ENCODE measurements at places on chromosomes 6 and 20. TPM values are rescaled to one million over a fixed set of nuclear protein-coding genes. Genes with fewer than 3 reads are reported as not detected.

CST7 gene
- total RNA-seq = not detected

CCM2L gene
- not detected for total RNA-seq

RIPPLY2 gene
- not detected for total RNA-seq

PPARD gene
- total RNA-seq = 10.3 TPM

SLC26A8 gene
- total RNA-seq = not detected

NEDD9 gene
- 2.0 TPM for total RNA-seq

PAX1 gene
- not detected for total RNA-seq

NMBR gene
- total RNA-seq = not detected

SLC17A2 gene
- total RNA-seq = not detected

DEFB124 gene
- not detected for total RNA-seq

TPX2 gene
- 1.8 TPM for total RNA-seq

MATN4 gene
- total RNA-seq = 0.26 TPM

SFTA2 gene
- not detected for total RNA-seq

SEMG1 gene
- not detected for total RNA-seq

TP53TG5 gene
- total RNA-seq = not detected

DEFB113 gene
- total RNA-seq = not detected

CARMIL1 gene
- 13.7 TPM for total RNA-seq

COL9A3 gene
- total RNA-seq = not detected

KLC4 gene
- total RNA-seq = 14.5 TPM

BPIFA1 gene
- total RNA-seq = not detected

RAET1G gene
- 45.0 TPM for total RNA-seq

ZNF334 gene
- total RNA-seq = 1.6 TPM

ENPP4 gene
- 0.26 TPM for total RNA-seq

BPHL gene
- 15.1 TPM for total RNA-seq

ADAM33 gene
- 0.53 TPM for total RNA-seq

TMEM74B gene
- not detected for total RNA-seq

SLC17A1 gene
- total RNA-seq = not detected

CLPSL2 gene
- total RNA-seq = not detected

RAMACL gene
- total RNA-seq = 1.6 TPM

CNKSR3 gene
- 2.6 TPM for total RNA-seq

CYP24A1 gene
- total RNA-seq = 6.9 TPM

LY6G5C gene
- not detected for total RNA-seq

ULBP3 gene
- 11.1 TPM for total RNA-seq

LY6G6D gene
- not detected for total RNA-seq

HLA-DPA1 gene
- 1.1 TPM for total RNA-seq

FAM184A gene
- total RNA-seq = 0.26 TPM
